ENCODE measurements at places on chromosomes 2 and 18.

DNA sequence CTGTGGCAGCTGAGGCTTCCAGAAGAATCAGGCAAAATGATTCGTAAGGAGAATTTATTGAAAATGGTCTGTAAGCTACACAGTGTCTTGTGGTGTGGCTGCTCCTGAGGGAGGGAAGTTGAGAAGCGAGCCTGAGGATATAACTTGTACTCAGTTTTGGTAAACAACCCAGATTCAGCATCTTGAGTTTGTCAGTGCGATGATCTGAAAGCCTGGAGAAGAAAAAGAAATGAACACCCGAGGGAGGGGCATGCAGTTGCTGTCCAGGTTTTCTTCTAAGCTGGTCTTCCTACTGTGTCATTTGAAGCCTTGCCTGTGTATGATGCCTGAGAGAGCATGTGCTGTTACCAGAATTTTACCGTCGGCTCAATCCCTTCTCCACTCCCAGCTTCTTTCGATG is 87.3 kb downstream of the MAPK4 start:
- no peak for DNase-seq

- no peak for DNase-seq
These were observed 2.4 kb downstream of the FHL2 start for GRCh38 chr2:105396254-105397024.

DNA sequence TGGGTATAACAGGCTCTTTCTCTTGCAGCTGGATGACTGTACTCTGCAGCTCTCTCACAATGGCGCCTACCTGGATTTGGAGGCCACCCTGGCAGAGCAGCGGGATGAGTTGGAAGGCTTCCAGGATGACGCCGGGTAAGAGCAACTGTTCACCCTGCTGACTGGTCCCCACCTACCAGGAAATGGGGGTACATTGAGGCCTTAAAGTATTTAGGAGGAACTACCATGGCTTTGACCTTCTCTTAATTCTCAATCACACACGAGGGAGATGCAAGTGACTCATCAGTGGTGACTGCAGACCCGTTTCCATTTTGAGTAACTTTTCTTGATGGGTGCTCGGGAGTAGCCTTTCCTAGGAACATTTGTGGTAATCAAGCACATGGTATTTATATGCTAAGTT is 58.0 kb downstream of the FHOD3 start:
- no peak for DNase-seq

DNA sequence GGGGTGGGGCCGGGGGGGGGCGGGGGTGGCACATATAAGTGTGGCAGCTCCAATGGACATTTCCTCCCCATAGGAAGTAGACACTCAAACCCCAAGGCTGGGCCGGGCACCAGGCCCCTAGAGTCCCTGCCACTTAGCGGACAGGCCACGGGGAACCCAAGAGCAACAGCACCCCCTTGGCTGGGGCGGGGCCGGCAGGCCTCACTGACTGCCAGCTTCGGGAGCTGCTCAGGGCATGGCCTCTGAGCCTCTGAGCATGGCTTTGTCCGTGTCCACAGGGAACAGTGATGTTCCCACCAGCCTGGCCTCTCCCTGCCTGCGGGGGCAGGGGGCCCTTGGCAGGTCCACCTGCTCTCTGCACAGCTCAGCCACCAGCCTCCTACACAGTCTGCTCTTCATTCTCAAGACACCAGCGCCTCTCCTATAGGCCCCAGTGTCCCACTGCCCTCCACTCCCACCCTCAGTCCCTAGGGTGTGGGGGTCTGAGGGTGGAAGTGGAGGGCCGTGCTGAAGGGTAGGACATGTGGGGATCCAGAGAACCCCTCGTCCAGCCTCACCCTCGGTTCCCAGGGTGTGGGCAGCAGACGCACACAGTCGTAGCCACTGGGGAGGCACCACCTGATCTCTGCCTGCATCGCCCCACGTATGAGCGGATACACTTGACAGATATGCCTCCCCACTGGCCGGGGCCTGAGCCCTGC is 106.7 kb downstream of the FAM210A start:
- no peak for DNase-seq

DNA sequence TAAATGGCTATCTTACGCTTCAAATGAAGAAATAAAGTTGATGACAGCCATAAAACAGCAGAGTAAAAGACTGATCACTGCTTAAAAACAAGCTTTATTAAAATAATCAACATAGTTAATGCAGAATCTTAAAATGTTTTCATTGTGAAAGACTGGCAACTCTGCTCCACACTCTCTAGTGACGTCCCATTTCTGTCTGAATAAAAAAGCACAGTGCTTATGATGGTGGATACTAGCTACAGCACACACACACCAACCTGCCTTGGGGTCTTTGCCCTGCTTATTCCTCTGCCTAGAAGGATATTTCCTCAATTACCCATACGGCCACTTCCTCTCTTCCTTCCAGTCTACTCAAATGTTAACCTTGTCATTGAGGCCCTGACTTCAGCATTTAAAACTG is 19.1 kb downstream of the C1D start:
- DNase-seq = no peak

DNA sequence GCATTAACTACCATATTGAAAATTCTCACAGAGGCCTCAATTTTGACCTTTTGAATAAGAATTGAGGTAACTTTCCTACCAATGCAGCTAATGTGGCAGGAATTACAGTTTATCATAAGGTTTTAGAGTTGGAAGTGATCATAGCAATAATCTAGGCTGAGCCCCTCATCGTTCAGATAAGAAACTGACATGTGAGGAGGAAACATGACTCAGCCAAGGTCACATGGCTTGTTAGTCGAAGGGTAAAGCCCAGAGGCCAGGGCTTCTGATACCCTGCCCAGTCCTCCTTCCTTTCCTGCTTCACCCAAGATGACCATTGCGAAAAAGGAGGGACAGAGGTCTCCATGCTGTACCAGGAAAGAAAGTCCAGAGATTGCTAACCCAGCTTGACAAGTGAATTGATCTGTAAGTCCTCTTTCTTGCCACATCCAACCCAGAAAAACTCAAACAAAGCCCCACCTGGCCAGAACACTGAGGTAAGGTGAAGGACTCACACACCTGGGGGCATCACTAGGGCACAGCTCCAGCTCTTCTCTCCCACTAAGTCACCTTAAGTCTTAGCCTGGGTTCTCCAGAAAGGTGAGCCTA is 174.8 kb downstream of the EN1 start:
- DNase-seq = no peak

DNA sequence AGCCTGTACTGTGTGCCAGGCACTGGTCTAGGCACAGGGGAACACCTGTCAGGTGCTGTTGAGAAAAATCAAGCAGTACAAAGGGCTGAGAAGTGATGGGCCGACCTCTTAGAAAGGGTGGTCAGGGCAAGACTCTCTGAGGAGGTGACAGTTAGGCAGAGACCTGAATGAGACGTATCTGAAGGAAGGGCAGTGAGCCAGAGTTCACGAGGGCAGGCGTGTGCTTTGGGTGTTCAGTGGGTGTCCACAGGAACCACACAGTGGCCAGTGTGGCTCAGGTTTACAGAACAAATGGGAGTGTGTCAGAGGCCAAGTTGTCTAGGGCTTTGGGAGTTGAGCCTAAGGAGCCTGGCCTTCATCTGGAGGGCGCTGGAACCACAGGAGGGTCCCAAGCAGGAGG is 6.2 kb downstream of the ARMC9 start:
- DNase-seq = no peak

DNA sequence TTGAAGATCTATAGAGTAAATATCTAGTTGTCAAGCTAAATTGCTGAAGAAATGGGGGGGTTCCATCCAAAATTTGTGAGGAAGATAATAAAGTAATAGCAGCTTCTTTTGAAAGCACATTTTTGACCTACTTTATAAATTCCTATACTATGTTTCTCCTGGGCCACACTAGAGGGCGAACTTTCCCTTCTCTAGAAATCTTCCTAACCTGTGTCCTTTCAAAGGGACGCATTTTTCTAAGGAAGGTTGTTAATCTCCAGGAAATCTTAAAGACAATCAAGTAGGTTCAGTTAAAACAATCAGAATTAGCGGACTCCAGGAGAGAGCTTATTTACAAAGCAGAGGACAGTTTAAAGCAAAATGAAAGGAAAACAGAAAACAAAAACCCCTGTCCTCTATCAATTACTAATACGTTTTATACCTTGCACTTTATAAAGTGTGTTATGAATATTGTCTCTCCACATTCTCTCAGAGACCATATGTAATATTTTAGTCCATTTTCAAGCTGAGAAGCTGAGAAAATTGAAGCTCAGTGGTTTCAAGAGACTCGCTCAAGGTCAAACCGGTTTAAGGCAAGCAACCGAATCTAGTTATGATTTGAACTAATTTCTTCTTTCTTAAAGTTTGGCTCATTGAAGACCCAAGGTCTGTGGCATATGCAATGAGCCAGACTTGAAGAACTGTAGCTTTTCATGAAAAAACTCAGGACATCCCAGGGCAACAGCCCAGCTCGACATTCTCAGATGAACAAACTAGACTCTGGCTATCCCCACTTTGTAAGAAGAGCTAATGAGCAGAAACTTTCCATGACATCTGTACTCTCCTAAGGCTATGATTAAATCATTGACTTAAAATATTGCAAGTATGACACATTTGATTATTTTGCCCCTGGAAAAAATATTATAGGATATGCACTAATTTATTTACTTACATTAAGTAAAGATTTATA is 273.6 kb downstream of the PAX3 start:
- no peak for DNase-seq

GRCh38 chr2:176963568-176964287 is 248.9 kb upstream of the HNRNPA3 start:
- no peak for DNase-seq

GRCh38 chr2:43178055-43178598 is 48.3 kb downstream of the ZFP36L2 start:
- DNase-seq = no peak

Measured in stimulated activated CD8-positive, alpha-beta memory T cell treated with anti-CD3 and anti-CD28 coated beads, Interleukin-7, amount 100 ng/mL, for 48 hours (primary cell).